Pancreas (tissue), 10 donors: ENCODE measurements at places on chromosomes 3 and 15. TPM values are rescaled to one million over a fixed set of nuclear protein-coding genes. Genes with fewer than 3 reads are reported as not detected.

SHC4 gene
- 0.19 TPM for polyA plus RNA-seq

SLC24A5 gene
- polyA plus RNA-seq, result not detected

SERPINI1 gene
- polyA plus RNA-seq, result 23.2 TPM

ENTPD3 gene
- polyA plus RNA-seq, result 7.8 TPM

ALG3 gene
- 26.5 TPM for polyA plus RNA-seq

COLQ gene
- 1.9 TPM for polyA plus RNA-seq

SPATA12 gene
- not detected for polyA plus RNA-seq

GOLGA8G gene
- polyA plus RNA-seq, result not detected

DUOX1 gene
- polyA plus RNA-seq, result 0.16 TPM

ZKSCAN7 gene
- polyA plus RNA-seq, result 2.5 TPM

GXYLT2 gene
- 0.87 TPM for polyA plus RNA-seq

SLCO2A1 gene
- polyA plus RNA-seq, result 7.2 TPM

EFHB gene
- polyA plus RNA-seq, result 2.3 TPM

PIGBOS1 gene
- polyA plus RNA-seq, result 14.5 TPM

SATB1 gene
- polyA plus RNA-seq, result 12.6 TPM

AADAC gene
- polyA plus RNA-seq, result 20.7 TPM

SLCO3A1 gene
- 8.6 TPM for polyA plus RNA-seq

BSN gene
- 0.89 TPM for polyA plus RNA-seq

IL5RA gene
- polyA plus RNA-seq, result 0.35 TPM

CSPG5 gene
- 0.40 TPM for polyA plus RNA-seq

VILL gene
- polyA plus RNA-seq, result 5.1 TPM

PLSCR5 gene
- polyA plus RNA-seq, result not detected

COX5A gene
- polyA plus RNA-seq, result 103 TPM

CPN2 gene
- polyA plus RNA-seq, result not detected

CLDN18 gene
- polyA plus RNA-seq, result 0.05 TPM

COMMD2 gene
- polyA plus RNA-seq, result 4.4 TPM

MAGI1 gene
- 19.7 TPM for polyA plus RNA-seq
